Kidney capillary endothelial cell (primary cell): ENCODE measurements at places on chromosomes 7 and 10.
A peak's percentile ranks its signal among the peaks of the same experiment; 100 is the strongest.

GRCh38 chr10:65701168-65701776 is 1224.6 kb upstream of the LRRTM3 start:
- no peak for DNase-seq

DNA sequence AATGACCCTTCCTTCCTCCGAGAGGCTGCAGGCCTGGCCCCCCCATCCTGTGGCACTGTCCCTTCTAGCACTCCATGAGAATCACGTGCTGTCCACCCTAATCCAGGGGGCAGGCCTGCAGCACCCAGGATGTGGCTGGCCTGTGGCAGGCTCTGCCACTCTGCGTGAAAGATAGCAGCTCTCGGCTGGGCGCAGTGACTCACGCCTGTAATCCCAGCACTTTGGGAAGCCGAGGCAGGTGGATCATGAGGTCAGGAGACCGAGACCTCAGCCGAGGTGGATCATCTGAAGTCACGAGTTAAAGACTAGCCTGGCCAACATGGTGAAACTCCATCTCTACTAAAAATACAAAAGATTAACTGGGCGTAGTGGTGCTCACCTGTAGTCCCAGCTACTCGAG is 18.9 kb upstream of the LFNG start:
- no peak for DNase-seq

GRCh38 chr7:155166673-155167370 is 96.7 kb downstream of the HTR5A start:
- peak; percentile 73 for DNase-seq

DNA sequence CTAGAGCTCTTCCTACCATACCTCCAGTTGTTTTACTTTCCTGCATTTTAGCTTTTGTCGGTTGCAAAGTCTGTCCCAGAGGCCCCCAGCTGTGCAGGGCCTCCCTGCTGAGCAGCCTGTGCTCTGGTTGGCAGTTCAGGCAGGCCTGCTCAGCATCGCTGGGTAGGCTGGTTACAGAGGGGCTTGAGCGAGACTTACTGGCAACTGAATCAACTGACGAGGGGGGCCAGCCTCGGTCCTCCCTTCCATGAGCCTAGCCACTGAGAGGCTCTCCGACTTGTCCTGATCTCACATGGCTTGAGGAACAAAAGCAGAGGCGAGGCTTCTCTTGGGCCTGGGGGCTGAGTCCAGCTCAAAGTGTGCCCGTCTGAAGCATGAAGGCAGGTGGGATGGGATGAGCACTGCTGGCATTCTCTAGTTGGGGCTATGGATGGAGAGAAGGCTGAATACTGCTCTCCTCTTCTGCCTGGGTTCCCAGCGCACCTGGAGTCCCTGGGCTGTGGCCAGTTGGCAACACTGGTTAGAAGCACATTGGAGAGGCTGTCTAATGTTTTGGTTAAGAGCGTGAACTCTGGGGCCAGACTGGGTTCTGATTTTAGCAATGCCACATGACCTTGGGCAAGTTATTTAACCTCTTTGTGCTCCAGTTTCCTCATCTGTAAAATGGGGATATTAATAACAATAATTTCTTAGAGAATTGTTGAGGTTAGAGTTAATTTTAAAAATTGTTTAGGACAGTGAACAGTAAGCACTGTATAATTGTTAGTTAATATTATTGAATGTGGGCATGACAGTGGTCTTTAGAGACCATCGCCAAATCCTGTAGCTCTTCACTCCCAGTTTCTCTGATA is 6.9 kb upstream of the SFRP5 start:
- DNase-seq: no peak

DNA sequence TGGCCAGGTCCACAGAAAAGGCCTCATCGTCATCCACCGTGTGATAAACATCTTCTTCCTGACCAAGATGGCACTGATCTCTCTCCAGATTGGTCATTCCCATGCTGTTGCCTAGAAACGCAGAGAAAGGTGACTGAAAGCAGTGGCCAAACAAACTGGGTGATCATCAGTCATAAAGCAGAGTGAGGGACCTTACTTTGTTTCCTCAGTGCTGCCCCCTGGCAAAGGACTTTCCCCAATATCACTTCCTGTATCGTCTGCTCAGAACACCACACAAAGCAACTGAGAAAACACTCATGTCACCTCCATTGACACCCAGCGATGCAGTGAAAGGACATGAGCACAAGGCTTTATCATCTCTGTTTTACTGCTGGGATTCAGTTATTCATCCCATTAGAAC is 40.0 kb upstream of the TM9SF3 start:
- no peak for DNase-seq

GRCh38 chr7:29090836-29091601 is 55.3 kb downstream of the CPVL start:
- DNase-seq: no peak

DNA sequence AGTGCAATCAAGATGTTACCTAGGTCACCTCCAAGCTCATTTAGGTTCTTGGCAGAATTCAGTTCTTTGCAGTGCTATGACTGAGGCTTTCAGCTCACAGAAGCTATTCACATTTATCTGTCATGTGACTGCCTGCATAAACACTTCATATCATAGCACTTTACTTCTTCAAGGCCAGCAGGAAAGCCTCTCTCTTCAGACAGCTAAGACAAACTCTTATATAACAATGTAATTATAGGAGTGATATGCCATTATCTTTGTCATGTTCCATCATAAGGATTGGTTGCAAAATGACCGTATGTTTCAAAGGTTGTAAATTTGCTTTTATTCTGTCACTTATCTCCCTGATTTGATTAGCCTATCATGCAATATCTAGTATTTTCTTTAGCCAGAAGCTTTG is 78.8 kb upstream of the TMEM196 start:
- DNase-seq: no peak

DNA sequence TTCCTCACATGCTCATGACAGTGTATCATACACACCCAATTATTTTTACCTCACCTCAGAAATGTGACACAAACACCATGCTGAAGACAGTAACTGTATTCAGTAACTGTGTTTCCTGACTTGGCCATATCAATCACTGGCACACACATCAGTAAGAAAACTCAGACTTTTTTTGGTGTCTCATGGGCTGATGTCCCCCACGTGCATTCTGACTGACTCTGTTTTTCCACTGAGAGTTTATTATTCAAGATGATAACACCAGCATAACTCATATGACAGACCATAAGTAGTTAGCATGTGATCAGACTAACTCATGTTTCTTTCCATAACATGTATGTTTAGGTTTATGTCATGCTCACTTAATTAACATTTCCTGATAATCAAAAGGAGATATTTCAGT is 124.8 kb downstream of the CD36 start:
- no peak for DNase-seq

- DNase-seq: no peak
These were observed 37.5 kb downstream of the GDI2 start for GRCh38 chr10:5775685-5776084.

GRCh38 chr10:99461230-99461629 is 30.8 kb upstream of the GOT1 start:
- DNase-seq: no peak

DNA sequence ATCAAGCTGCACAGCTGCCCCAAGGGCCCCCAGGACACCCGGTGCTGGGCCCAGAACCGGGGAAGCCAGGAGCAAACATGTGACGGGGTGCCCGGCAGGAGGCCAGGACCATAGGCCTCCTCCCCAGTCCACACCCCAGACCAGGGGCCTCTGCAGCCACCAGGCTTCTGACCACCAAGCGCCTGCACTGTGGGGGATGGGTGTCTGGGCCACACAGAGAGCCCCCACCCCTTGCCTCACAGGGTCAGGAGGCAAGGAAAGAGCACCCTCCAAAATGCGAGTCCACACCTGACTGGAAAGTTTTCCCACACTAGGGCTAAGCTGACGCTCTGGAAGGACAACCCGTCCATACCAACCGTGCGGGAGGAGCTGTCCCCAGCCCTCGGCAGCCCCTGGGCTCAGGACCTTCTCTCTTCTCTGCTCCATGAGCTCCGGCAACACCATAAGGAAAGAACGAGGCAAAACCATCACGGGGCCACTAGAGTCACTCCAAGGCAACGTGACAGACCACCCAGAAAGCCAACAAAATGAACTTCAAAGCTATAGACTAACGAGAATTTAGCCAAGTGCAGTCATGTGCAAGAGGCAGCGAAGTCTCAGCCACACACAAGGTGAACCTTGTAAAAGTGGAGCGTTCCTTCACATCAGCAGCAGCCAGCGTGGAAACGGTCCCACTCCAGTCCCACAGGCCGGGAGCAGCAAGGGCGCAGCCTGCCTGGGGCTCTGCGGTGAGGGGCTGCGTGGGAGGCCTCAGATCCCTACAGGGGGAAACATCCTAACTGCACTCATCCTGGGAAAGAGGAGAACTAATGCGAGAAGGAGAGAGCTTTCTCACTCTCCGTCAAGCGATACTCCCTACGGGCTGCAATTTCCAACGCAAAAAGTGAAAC is 5.1 kb downstream of the STK32C start:
- DNase-seq: no peak

- DNase-seq: no peak
These were observed 2.0 kb downstream of the JCAD start for GRCh38 chr10:30057421-30057841.

DNA sequence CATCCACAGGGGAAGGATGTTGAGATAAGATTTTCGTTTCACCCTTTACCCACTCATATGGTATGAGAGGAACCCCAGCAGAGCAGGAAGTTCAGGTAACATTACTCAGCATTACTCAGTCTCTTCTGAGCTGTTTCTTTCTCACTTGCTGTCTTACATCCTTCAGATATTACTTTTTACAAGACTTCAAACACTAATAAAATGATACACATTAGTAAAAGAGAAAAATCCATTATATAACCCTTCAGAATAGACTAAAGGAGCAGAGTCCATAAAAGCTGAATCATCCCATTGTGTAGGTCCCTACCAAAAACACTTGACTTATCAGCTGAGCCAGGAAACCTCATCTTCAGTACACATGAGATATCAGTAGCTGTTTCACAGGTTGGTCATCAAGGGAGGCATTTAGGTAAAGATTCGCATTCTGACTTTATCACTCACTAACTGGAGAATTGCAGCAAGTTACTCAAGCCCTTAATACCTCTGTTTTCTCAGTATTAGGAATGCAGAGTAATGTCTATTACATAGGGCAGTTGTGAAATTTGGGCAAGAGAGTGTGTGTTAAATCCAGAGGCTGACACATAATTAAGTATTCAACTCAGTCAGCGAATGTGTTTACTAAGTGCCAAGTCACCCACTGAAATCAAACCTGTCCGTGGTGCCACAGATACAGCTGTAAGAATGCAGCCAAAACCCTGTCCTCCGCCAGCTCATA is 44.7 kb downstream of the KLF6 start:
- peak; percentile 16 for DNase-seq

DNA sequence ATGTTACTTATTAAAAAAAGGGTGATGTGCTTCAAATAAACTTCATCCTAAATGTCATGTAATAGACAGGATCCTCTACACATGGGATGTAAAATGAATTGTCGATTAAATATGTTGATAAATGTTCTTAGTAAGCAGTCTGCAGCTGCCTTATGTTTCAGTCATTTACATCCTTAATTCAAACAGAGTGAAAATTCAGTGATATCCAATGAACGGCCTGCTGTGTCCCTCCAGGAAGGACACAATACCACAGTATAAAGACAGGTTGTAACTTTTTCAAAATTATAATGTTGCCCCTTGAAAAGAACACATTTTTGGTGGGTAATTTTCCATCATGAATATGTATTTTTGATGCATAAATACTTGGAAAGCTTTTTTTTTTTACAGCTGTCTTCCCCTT is 266.5 kb upstream of the SEMA3A start:
- no peak for DNase-seq

DNA sequence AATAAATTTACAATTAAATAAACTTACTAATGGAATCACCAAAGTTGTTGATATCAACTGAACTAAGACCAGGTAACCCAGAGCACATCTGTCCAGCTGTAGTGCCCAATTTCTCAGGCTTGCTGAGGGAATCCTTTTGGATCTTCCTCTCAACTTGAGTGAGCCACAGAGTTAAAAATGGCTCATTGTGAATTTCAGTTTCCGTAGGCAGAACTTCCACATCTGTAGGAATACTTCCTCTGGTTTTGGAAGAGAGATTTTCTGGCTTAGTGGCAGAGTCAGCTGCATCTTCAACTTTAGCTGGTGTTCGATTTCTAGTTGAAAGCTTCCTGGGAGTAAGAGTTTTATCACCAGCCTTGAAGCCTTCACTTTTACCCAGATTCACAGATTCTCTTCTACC is 11.3 kb downstream of the MKI67 start:
- no peak for DNase-seq

GRCh38 chr10:109902992-109903947 is 20.0 kb downstream of the XPNPEP1 start:
- no peak for DNase-seq

- no peak for DNase-seq
These were observed 23.7 kb downstream of the UMAD1 start for GRCh38 chr7:7664291-7664690.

GRCh38 chr10:131728286-131729228 is 172.3 kb upstream of the PPP2R2D start:
- DNase-seq: no peak

DNA sequence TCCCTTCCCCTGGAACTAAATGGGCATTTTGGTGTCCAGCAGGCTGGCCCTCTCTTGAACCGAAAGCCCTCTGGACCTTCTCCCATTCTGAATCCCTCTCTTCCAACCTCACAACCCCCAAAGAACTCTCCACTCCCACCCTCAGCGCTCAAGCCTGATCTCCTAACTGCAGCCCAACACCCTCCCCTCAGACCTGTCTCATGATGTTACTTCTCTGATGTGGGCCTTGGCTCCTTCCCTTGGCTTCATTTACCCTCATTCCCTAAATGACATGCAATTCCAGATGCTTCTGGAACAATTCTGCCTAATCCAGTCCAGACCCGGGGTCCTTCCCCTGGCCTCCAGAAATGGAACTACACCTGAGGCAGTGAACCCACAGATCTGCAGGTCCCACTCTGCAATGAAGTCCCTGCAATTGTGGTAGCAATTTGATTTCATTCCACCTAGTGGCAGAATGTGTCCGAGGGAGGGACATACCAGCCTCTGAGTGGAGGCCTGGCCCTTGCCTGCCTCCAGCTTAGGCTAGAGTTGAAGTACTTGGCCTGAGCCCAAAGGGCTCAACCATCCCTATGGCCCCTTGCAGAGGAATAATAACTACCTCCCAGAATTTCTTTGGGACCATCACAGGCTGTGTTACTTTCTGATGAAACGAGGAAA is 4.1 kb upstream of the CEP41 start:
- no peak for DNase-seq

GRCh38 chr7:73577627-73578341 is 595 bp downstream of the TBL2 start:
- DNase-seq: no peak

GRCh38 chr10:75028748-75029147 is 82.7 kb upstream of the SAMD8 start:
- DNase-seq: no peak
